ENCODE measurements at places on chromosomes 12 and 14. TPM values are rescaled to one million over a fixed set of nuclear protein-coding genes. Genes with fewer than 3 reads are reported as not detected.

DNA sequence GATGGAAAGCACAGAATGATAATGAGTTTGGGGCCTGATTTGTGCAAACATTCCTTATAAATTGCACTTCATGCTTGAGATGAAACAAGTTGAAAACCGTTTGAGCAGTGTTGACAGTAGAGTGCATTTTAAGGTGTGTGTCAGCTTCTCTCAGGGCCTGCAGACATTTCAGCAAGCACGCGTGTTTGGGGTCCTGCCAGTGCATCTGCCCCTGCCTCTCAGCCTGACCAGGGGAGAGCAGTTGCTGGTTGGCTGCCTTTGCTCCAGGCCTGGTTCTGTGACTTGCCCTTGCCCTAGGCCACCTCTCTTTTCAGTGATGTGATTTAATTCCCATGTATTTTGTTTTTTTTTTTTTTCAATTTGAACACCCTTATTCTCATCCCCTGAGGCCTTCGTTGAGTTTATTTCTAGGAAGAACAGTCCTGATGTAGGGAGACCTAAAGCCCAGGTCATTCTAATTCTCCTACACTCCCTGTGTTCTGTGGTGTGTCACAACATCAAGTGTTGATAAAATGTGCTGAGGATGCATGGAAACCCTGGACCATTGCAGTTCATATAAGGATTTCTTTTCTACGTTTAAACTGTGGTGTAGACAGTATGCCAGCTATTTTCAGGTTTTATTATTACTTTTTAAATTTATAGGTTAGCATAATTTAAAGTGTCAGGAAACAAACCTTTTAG is 40.1 kb upstream of the AMN start:
- DNase-seq = no peak

DNA sequence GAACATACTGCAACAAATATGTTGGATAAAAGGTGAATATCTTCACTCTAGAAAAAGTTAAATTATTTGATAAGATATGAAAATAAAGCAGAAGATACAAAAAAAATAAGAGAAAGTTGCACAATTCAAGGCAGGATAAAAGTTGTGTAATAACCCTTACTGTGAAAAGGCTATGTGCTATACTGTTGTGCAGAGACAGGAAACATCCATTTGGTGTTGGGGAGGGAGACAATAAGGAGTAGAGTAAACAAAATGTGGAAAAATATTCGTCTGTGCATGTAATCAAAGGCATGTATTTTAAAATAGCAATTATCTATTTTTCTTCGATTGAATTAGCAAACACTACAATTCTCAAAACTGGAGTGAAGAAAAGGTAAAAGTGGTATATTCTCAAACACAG is 34.8 kb downstream of the PTHLH start:
- no peak for DNase-seq

The ALDH1L2 gene
- total RNA-seq = 41.5 TPM

DNA sequence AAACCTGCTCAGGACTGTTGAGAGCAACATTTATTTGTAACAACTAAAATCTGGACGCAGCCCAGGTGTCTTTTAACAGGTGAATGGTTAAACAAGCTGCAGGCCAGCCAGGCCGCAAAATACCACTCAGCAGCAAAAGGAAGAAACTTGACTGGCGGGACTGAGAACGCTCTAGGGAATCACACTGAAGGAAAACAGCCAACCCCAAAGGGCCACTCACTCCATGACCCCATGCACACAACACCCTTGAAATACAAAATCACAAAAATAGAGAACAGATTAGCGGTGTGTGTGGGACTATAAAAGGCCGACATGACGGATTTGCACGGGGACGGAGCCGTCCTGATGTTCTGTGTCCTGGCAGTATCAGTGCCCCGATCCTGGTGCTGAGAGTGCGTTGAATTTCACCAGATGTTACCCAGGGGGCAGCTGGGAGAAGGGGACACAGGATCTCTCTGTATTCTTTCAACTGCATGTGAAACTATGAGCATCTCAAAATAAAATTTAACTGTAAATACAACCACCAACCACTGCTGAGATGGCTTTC is 23.0 kb downstream of the VPS37B start:
- no peak for DNase-seq

DNA sequence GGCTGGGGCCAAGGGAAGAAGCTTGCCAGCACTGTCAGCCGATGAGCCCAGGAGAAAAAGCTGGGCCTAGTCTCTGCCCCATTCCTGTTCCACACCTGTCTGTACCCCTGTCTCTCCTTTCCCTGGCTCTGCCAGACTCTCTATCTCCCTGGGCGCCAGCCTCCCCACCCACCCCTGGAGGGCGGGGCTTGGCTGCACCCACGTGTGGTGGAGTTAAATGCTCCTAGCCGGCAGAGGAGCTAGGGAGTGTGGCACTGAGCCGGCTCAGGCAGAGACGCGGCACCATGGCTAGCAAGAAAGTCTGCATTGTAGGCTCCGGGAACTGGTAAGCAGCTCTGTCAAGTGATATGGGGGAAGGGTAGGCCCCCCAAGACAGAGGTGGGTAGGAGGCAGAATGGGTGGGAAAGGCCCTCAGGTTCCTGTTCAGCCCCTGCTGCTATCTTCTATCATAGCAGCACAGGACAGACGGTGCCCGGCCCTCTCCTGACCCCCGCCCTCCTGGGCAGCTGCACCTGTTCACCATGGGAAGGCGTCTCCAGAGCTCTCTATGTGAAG is at the start of gene GPD1:
Gene GPD1, plus strand, starts transcription at position 242 of the 555 bp plus-strand sequence. Its CDS starts 43 bp downstream, at position 285.
- DNase-seq = peak; percentile 34

- DNase-seq = no peak
Measured at GRCh38 chr14:91466192-91466591, 43.9 kb downstream of the PPP4R3A start.

The DBX2 gene
- total RNA-seq = 0.08 TPM

- peak; percentile 0 for DNase-seq
Measured at GRCh38 chr14:41476526-41476925, 130.2 kb upstream of the LRFN5 start.

GRCh38 chr12:977156-977555 is 13.9 kb upstream of the ERC1 start:
- no peak for DNase-seq

GRCh38 chr14:67941456-67942018 is 122.0 kb downstream of the RAD51B start:
- DNase-seq = peak; percentile 76

DNA sequence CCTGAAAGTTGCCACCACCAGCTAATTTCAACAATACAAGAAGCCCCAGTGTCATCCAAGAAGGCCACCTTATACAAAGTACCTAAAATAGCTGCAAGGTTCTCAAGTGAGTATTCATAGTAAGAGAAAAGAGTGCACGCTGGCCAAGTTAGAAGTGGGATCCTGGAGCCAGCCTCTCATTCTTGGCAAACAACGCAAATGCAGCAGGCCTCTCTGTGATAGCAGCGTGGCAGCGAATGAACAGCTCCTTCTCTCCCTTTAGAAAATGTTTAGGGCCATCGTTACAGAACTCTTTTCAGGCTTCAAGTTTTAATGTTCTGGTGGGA is 78.0 kb upstream of the IFNG-AS1 start:
- peak; percentile 64 for DNase-seq

DNA sequence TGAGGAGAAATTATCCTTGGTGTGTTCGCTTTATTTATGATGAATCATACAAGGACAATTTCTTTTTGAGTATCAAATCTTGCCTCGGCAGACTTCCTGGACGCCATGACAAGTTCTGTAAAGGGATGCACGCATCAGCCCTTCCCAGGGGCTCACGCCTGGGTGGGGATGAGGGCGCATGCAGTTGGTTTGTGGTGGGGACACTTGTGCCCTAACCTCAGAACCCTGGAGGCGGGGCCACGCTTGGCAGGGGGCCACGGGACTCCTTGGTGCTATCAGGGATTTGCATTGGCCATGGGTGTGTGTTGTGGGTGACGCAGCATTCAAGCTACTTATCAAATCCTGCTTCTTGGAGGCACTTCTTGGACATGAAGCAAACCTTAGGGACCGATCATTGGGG is 143.8 kb upstream of the RTL1 start:
- no peak for DNase-seq

The ACOT6 gene
- not detected for total RNA-seq

GRCh38 chr12:91610561-91610960 is 427.9 kb upstream of the DCN start:
- no peak for DNase-seq

- DNase-seq = no peak
Measured at GRCh38 chr12:118655588-118655987, 279.2 kb downstream of the SUDS3 start.

- no peak for DNase-seq
Measured at GRCh38 chr14:36663404-36664321, 2.0 kb downstream of the PAX9 start.

- peak; percentile 95 for DNase-seq
Measured at GRCh38 chr12:94289461-94290312, 141.3 kb downstream of the PLXNC1 start.

The NRIP2 gene
- not detected for total RNA-seq

DNA sequence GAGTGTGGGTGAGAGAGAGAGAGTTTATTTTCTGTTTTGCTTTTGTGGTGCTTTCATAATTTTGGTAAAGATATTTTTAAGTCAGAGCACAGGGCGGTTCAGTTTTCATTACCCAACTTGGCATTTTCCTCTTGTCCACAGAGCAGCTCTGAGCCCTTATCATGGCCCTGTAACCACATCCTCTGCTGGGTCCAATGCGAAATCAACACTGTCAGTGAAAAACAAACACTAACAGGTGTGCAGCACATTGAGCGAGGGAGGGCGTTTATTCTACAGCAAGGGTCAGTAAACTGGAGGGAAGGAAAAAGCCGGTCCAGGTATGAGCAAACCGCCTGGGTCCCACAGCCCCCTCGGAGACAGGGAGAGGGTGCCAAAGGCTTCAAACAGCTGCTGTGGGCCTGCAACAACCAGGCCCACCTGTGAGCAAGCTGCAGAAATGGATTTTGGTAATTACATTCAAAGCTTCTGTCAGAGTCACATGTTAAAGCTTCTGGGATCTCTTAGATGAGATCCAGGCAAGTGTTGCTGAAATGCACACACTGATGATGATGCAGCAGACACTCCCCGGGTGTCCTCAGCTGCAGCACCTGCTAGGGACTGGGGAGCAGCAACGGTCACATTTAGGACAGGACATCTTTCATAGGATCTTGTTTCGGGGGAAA is 132.7 kb upstream of the DYRK2 start:
- no peak for DNase-seq

GRCh38 chr12:13182881-13183280 is 13.6 kb upstream of the EMP1 start:
- no peak for DNase-seq

GRCh38 chr12:105945880-105946279 is 192.9 kb downstream of the NUAK1 start:
- DNase-seq = peak; percentile 25

DNA sequence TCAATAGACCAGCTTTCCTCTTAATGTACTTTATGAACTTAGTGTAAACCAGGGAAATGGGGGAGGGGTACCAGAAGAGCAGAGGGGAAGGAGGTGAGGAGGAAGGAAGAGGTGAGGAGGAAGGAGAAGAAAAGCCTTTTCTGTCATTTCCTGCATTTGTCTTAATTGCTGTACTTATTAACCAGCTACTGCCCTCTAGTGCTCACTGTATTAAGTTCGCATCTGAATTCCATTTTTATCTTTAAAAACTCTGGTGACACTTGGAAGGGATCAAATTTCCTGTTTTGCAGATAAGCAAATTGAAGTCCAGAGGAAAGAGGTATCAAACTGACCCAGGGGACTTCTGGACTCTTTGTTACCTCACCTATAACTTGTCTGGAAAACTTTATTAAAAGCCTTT is 22.2 kb downstream of the MANSC1 start:
- DNase-seq = peak; percentile 85

GRCh38 chr12:48118284-48118871 is 786 bp upstream of the PFKM start:
- no peak for DNase-seq

DNA sequence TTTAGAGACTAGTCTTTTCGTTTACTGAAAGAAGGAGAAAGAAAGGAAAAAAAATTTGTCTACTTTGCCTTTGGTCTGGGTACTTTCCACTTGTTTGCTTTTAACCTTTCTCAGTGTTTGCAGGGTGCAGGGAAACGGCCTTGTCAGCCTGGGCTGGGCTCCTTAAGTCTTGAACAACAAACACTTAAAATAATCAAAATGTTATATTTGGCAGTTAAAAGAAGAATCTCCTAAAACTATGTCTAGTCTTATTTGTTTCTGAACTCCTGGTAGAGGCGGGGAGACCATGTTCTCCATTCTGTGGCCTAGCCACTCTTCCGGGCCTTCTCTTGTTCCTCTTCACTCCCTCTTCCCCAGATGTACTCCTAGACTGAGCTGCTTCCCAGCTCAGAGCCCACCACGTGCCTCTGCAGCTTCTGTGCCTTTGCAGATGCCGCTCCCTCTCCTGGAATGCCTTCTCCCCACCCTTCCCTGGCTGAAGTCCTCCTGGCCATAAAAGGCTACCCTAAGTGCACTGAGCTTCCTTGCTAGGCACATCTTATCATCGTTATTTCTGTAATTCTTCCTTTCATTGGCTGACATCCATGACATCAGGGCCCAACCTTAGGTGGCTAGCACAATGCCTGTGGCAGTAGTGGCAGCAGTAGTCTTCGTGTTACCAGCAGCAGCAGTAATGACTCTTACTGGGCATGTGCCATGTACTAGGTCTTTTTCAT is 432.9 kb downstream of the ZFP36L1 start:
- DNase-seq = peak; percentile 81

- no peak for DNase-seq
Measured at GRCh38 chr14:23285530-23286019, 357 bp downstream of the HOMEZ start.

The OAS2 gene
- total RNA-seq = 2.0 TPM

The BCL2L14 gene
- not detected for total RNA-seq

The NGB gene
- not detected for total RNA-seq

DNA sequence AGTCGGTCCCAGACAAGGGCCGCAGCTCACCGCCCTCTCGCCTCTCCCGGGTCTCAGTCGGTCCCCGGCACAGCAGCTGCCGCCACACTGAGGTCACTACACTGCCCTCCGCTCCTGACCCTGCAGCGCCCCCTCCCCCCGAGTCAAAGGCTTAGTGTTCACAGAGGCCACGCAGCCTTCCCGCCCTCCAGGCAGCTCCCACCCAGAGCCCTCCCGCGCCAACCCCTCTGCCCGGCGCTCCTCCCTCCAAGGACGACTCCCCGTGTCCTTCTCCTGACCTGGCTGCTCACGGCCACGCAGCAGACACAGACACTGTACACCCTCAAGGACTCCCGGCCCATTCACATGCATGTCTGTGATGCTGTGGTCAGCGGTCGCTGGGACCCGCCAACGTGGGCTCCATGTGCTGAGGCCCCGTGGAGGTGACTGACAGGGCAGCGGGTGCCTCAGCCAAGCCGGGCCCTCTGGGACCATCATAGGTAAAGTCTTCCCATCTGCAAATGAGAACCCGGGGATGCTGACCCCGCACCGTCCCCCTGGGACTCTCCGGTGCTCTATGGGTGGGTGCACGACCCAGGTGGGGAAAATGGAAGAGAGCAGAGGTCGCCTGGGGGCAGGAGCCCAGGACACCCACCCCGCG is 16.3 kb upstream of the GALNT9 start:
- DNase-seq = no peak

- DNase-seq = no peak
Measured at GRCh38 chr14:53148671-53149070, 4.5 kb downstream of the DDHD1 start.

GRCh38 chr12:11618046-11618445 is 31.4 kb upstream of the ETV6 start:
- no peak for DNase-seq

- DNase-seq = no peak
Measured at GRCh38 chr12:31835276-31835882, 106.6 kb upstream of the AMN1 start.

The INHBC gene
- total RNA-seq = not detected

The SPTSSA gene
- total RNA-seq = 21.1 TPM

The MYF5 gene
- not detected for total RNA-seq

The SLCO1A2 gene
- total RNA-seq = 0.09 TPM

The PPP1R13B gene
- total RNA-seq = 1.2 TPM

- DNase-seq = peak; percentile 3
Measured at GRCh38 chr12:100326208-100326607, 30.7 kb upstream of the SLC17A8 start.

The LAG3 gene
- 0.16 TPM for total RNA-seq

All from fibroblast of the aortic adventitia (primary cell).